ENCODE measurements at places on chromosomes 3 and 15.

DNA sequence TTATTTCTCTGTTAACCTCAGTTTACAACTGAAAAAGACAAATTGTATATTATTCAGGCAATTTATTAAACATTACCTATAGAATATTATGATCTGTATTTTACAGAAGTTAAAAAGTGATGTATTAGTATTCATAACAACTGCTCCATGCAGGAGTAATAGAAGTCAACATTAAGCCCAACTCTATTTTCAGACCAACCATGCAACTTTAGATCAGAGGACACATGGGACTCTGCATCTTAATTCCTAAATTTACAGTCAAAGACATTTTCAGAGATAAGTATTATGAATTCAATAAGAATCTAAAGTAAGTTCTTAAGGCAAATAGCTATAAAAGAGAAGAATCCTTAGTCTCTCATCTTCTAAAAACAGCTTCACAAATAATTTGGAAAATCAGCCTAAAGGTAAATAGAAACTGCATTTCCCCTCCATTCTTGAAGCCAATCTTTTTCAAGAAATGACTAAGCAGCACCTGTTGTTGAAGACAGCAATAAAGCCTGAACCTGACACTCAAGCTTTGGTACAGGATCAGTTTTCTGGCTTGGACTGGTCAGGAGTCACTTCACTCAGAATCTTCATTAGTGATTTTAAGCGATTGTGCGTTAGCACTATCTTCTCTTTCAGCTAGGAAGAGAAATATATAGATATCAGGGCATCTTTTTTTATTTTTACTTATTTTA is 23.0 kb downstream of the OIP5 start:
- no peak for DNase-seq

DNA sequence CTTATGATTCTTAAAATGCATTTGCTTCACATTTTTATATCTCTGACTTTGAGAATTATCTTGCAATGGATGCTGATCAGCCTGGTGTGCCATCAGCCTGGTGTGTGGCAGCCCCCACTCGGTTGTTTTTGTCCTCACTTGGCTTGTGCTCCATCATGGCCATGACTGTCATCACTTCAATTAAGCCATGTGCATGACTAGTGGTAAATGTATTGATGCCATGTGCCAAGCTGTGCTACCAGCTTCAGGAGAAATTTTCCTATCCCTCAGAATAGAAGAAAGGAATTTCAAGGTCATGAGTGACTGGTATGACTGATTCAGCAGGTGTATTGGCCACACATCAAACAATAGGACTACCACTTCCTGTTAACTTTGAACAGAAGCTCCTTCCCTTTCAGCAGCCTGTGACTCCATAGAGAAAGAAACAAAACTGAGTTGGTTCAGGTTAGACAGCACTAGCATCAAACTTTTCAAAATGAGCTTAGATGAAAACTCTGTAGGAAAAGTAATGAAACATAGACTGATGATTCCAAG is 251.7 kb downstream of the GRM7 start:
- no peak for DNase-seq

GRCh38 chr3:63762180-63762579 is 56.9 kb upstream of the C3orf49 start:
- no peak for DNase-seq

DNA sequence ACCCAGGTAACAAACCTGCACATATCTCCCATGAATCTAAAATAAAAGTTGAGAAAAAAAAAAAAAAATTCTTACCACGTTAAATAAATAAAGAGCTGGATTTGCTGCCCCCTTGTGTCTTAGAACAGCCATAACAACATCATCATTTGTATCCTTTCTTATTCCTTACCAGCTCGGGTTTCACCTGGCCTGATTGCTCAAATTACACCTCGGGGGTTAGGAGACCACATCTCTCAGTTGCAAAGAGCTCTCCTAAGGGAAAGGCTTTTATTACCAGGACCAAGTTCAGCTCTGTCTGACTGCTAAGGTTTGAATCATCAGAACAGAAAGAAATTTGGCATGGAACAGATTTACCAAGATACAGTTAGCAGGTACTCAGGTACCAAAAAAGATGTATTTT is 25.8 kb upstream of the RPL39L start:
- DNase-seq, result no peak

DNA sequence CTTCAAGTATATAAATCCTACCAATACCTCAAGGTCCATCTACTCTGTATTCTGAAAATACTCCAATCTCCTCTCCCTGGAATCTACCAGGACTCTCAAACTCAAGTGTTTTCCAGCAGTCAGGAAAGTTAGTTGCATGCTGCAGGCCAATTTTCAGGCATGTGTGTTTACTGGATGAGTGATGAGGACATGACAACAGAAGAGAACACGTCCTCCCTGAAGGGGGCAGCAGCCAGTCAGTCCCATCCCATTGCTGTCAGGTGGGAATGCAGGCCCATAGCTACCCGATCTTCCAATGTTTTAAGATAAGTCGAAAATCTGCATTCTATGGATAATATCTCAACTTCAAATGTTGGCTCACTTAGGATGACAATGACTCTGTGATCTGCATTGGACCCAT is 496.2 kb downstream of the FHIT start:
- no peak for DNase-seq

DNA sequence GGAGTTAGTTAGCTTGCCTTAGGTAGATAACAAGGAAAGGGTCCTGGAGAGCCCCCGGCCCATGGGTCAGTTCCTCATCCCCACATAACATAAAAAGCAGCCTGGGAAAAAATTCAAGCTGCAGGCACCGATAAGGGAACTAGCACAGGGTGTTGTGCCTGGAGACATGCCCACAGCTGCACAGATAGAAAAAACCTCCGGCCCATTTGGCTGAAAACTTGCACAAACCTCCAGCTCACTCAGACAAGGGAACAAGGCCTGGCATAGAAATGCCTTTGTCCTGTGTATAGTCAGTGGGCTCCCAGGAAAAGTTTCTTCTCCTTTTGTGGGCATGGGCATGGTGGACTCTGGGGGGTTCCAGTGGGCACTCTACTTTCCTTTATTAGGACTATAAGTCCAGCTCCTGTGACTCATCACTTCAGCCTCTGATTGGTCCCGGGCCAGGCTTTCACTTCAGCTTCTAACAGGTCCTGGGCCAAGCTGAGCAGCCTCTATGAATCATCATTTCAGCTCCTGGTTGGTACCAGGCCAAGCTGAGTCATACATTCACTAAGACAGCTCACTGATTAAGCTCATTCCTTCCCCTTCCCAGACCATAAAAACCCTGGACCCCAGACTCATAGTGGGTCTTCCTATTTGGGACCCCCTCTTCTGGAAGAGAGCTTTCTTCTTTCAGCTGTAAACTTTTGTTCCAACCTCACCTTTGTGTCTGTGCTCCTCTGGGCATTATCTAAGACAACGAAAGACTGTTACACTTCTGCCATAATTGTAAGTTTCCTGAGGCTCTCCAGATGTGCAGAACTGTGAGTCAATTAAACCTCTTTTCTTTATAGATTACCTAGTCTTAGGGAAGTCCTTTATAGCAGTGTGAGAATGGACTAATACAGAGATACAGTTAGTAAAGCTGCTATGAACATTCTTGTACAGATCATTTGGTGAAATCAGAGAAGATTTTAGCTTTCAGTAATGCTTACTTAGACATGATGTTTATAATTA is 348.0 kb upstream of the DPPA4 start:
- DNase-seq, result no peak

GRCh38 chr15:79401301-79401700 is 30.8 kb upstream of the MINAR1 start:
- no peak for DNase-seq

DNA sequence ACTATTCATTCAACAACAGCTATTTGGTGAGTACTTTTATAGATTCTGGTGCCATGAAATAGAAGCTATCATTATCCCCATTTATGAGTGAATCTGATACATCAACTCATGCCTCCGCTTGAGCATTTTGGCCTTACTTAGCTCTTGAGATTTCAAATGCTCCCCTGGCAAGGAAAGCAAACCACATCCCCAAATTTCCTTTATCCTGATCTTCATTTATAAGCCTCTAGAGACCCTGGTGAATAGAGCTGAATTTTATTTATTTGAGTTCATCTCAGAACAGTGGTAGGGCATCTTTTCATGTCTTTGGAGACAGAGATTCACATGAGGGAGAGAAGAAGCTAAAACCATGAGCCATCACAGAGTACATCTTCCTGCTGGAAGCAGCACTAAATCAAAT is 317.2 kb downstream of the SLC9A9 start:
- DNase-seq, result no peak

DNA sequence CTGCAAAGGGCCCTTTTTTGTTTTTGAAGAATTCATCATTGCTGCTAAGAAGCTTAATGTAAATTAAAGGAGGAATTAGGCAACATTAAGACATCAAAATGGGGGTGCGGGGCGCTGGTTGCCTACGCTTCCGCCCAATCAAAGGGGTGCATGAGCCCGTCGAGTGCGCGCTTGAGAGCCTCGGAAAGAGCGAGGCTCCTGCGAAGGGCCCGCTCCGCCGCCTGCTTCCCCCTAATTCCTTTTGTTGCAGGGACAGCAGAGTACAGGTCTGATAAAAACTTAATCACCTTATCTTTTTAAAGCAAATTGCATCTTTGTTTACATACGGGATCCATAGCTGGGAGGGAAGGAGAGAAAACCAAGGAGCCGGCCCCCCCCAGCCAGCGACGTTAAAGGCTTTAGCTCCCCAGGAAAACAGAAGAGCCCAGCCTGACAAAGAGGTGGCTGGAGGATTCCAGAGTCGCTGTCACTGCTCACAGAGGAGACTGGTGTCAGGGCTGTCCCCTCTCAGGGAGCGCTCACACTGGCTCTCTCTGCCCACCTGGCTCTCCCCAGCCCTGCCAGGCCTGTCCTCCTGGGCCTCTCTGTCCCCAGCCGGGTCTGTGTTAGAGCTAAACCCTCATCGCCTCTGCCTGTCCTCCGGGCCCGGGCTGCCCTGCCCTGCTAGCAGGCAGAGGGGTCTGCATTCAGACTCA is 67.3 kb downstream of the DNAJB8 start:
- no peak for DNase-seq

GRCh38 chr3:113741086-113741485 is 5.0 kb downstream of the NAA50 start:
- DNase-seq, result no peak

GRCh38 chr15:72271895-72272212 is 500 bp downstream of the PARP6 start:
- DNase-seq, result no peak

DNA sequence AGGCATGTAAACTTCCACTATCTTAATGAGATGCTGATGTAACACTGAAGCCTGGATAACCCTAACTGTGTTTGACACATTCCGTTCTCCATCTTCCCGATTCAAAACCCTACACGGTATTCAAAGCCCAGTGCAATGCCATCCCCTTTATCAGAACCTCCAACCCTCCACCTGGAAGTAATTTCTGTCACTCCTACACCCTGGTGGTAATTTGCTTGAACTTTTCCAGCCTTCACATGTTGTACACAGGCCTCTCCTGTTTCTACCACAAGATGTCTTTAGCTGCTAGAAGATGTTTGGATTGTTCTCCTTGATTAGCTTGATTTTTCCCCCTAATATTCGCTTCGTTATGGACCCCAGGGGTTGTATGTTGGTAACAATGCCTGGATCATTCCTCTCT is 208.9 kb downstream of the CHST2 start:
- no peak for DNase-seq

DNA sequence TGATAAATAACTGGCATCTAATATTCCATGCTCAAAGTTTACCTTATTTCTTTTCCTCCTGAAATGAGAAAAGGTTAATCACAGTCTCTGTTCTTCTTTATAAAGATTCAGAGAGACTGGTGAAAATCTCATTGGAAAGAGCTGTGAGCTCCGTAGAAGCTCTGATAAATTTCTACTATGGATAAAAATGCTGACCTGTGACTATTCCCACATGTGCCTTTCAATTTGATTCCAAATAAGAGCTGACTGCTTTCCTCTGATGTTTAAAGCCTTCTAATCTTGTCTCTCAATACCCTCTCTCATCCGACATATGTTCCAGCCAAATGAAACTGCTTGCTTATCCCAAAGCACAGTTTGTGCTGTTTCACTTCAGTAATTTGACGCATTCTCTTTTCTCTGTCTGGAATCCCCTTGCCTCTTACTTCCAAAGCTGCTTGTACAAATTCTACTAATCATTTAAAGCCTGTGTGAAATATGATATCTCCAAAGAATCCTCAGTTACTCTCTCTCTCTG is 130.1 kb downstream of the RTP4 start:
- no peak for DNase-seq

Data from activated CD4-positive, CD25-positive, alpha-beta regulatory T cell treated with anti-CD3 and anti-CD28 coated beads, Interleukin-2, amount 50 U/mL, for 72 hours (primary cell).